HCT116 (cell line): ENCODE measurements at places on chromosomes 2 and 18.

- DNase-seq, result no peak
These were observed 155.5 kb upstream of the ACVR2A start for GRCh38 chr2:147689220-147689909.

DNA sequence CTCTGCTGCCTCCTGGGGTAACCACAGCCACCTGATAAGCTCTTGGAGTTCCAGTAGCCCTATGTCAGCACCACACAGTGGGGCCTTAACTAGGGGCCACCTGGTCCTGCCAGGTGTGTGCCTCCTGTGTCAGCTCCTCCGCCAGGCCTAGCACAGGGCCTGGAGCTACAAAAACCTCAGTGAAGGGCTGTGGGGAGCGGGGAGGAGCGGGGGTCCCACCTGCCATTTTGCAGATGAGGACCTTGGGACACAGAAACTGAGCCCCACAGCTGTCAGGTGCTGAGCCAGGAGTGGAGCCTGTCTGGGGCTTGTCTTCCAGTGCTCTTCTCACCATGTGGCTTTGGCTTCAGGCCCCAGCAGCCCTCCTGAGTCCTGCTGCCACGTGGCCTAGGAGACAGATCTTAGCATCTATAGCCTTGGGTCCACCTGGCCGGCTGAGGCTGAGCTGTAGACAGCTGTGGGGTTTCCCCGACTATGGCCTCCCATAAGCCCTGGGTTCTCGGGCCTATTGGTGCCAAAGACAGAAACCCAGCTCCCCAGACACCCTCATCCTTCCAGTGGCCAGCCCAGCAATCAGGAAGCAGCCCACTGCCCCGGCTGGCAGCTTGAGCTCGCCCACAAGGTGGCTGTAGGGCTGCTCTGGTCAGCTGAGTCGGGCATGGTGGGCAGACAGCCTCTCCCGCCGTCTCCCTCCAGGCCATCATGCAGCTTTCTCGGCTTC is 104.5 kb upstream of the MCFD2 start:
- no peak for DNase-seq

DNA sequence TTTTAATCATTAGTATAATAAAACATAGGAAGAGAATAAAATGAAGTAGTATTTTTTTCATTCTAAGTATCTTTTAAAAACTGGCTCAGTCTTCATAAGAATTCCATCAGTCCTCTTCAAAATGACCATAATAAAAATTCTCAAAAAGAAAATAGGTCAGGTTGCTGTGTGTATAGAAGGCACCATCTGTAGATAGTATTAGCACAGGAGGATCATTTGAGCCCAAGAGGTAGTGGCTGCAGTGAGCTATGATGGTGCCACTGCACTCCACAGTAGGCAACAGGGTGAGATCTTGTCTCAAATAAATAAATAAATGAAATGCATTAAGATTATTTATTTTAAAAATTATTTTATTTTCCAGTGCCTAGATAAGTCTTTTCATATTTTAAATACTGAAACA is 475.8 kb downstream of the ZNF804A start:
- DNase-seq, result no peak

DNA sequence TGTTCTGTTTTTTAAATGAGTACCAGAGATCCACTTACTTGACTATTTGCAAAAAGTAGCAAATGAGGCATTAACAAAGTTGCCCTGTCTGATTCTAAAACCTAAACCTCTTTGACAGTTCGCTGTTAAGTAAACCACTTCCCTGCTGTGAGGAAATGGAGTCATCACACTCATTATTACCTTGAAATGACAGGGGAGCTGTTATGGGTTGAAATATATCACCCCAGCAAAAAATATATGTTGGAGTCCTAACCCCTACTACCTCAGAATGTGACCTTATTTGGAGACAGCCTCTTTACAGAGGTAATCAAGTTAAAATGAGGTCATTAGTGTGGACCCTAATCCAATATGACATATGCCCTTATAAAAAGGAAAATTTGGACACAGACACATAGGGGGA is 36.1 kb downstream of the DHRS9 start:
- no peak for DNase-seq

GRCh38 chr18:11857177-11857887 is 6.1 kb downstream of the CHMP1B start:
- peak; percentile 95 for DNase-seq

- DNase-seq, result no peak
These were observed 920.6 kb upstream of the FAM98A start for GRCh38 chr2:34519659-34520058.

GRCh38 chr2:152176113-152176714 is 651 bp upstream of the STAM2 start:
- DNase-seq, result no peak

DNA sequence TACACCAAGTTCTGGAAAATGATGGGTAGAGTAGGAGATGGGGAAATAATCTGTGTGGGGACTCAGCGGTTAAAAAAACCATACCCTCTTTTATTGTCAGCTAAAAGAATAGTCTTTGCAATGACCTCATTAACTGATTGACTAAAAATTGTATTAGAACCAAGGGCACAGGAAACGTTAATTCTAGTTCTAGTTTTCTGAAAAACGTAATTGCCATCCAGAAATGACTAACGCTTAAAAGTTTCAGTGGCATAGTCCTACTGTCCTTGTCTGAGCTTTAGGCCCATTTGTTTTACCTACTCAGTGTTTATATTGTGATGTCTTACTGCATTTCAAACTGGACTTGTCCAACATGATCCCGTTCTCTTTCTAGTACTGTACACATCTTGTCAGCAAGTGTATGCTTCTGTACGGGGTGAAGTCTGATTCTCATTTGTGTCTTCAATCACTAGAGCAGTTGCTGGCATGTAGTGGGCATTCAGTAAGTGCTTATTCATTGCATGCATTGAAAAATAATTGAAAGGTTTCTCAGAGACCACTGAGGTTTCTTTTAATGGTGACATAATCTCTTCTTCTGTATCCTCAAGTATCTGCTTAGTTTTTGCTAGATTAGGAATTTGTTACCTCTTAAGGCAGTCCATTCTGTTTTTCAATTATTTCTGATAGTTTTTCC is 81.5 kb downstream of the ZNF407 start:
- no peak for DNase-seq

GRCh38 chr2:197647961-197648690 is 27.3 kb downstream of the RFTN2 start:
- no peak for DNase-seq

DNA sequence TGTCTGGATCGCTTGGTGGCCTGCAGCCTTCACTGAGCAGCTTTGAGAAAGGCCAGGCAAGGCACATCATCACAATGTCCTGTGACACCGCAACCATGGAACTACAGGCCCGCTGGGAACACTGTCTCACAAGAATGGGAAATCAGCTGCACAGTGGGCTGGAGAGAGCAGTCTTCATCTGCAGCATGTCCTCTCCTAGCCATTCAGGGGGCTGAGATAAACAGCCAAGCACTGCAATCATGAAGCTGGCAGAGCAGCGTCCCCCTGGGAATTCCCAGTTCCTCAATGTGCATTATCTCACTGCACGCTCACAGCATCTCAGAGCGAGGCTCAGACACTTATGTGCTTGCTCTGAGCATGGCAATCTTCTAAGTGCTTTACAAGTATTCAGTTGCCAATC is 1.9 kb downstream of the CMPK2 start:
- DNase-seq, result no peak

DNA sequence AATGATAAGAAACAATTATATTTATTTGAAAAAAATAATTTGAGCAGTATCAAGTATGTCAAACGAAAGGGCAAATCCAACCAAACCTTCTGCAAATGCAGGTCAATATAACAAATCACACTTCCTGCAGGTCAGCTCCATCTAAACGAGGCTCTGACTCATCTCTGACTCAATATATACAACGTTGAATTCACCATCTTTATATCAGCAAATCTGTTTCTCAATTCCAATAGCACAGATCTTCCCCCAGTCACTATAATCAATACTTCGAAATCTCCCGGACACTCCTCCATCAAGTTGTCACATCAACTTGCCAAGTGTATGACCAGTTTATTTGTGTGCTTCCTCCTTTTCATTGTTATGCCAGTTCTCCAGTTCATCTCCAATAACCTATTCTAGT is 388.9 kb downstream of the ZEB2 start:
- no peak for DNase-seq

DNA sequence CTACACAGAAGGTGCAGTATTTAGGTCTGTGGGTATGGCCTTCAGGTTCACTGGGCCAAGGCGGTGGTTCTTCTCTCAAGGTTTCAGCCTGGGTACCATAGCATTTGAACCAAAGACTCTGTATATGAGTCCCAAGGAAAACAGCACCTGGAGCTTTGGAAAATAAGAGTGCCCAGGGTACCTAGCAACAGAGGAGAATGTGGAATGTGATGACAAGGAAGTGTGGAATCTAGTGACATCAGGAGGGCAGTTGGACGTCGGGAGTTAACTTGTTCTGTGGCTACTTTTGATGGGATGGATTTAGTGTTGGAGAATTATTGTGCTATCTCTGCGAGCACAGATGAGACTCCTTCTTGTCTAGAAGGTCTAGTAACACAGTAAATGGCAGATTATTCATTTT is 201.2 kb downstream of the NOL4 start:
- DNase-seq, result no peak

DNA sequence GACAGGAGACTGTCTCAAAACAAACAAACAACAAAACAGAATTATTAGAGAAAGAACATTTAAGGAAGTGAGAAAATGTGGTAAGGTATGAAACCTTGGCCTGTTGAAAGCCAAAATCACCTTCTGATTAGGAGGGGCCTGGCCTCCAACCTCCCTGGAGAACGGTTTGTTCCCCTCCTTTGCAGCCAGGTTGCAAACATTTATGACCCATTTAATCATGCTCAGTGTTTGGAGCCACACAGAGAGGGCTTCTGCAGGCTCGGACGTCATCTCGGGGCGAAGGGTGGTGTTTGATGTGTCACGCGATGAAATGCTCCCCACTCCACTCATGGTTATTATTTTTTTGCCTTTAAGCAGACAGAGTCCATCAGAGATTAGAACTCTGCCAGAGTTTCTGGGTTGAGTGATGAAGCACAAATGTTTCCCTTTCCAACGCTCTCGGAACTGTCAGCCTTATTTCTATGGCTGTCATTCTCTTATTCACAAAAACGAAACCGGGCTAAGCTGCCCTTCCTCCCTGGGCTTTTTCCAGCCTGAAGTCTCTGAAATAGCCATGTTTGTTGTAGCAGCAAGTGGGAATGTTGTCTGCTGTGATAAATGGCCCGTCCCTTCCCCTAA is 33.6 kb upstream of the ROCK2 start:
- DNase-seq, result no peak

- no peak for DNase-seq
These were observed 55.6 kb upstream of the DLGAP1 start for GRCh38 chr18:4510711-4511110.

DNA sequence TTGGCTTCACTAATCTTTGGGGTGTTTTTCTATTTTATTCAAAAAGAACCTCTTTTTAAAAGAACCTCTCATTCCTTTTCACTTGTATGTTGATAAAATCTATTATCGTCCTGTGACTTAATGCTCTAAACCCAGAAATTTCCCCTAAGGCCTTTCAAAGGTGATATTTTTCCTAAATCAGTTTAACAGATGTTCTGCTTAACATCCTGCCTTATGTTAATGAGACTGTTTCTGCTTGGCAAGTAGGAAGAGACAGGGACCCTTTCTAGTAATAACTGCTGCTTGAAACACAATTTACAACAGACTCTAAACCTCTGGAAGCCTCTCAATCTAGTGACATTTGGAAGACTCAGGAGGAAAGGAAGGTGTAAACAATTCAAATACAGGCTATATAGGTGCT is 128.8 kb downstream of the KCNJ3 start:
- DNase-seq, result no peak

- no peak for DNase-seq
These were observed 36.8 kb downstream of the BCL2 start for GRCh38 chr18:63282793-63283192.

DNA sequence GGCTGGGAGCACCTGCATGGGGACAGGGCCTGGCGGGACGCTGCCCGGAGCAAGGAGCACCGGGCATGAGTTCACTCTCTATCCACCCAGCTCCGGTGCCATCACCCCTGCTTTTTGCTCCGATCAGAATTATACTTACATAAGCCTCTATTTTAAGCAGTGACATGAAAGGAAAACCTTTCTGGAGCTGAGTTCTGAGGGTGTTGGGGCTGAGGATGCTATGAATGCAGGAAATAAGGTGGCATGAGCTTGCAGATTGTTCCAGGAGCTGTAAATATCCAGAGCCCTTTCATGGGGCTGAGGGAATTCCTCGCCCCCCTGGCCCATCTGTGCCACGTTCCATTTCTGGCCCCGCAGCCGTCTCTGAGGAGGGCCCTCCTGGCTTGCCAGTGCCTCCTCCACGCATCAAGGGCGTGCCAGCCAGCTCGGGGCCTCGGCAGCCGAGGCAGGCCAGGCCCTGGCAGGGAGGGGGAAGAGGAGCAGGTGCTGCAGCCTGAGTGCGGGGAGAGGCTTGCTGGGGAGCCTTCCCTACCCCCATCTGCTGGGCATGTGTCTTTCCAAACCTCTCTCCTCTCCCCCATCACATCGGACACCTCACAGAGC is 91.7 kb upstream of the MCFD2 start:
- DNase-seq, result no peak

GRCh38 chr2:23664066-23664788 is 262.7 kb downstream of the ATAD2B start:
- no peak for DNase-seq

DNA sequence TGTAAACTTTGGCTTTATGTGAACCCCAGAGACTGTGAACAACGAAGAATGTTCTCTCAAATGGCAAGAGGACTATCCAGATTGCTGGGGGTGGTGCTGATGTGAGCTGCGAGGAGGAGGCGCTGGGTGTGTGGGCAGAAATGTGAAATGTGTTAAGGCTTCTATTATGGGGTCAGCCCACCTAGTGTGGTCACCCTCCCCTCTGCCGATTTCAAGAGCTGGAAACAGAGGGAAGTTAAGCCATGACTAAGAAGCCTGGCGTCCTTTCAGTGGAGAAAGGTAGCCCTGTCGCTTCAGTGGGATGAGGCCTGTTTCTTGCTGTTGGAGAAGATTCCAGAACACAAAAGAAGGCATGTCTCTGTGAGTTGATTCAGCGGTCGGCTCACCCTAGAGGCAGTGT is 89.0 kb upstream of the KCTD1 start:
- no peak for DNase-seq

GRCh38 chr18:37554399-37554787 is 11.2 kb downstream of the CELF4 start:
- no peak for DNase-seq

DNA sequence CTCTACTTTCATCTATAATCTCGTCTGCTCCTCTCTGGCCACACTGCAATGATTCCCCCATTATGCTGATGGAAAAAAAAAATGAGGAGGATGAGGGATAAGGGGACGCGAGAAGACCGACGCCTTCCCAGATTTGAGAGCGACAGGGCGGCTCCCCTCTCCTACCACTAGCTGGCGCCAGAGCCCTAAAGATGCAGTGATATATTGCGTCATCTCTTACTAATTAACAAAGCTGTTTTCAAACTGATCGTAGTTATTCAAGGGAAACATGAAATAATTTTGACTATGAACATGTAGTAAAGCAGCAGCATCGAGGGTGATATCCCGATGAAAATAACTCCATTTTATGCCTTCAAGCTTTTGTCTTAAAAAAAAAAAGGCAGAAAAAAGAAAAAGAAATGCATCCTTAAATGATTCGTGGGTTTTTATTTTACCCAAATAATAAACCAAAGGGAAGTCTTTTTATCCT is 48.0 kb upstream of the HNRNPA3 start:
- DNase-seq, result peak; percentile 68

GRCh38 chr2:181954538-181954883 is 31.1 kb upstream of the PPP1R1C start:
- DNase-seq, result no peak

GRCh38 chr2:198312596-198313483 is 508.4 kb downstream of the PLCL1 start:
- no peak for DNase-seq

- DNase-seq, result no peak
These were observed 136.1 kb downstream of the GCA start for GRCh38 chr2:162480067-162480466.
